Hematopoietic multipotent progenitor cell treated with erythropoietin and hydrocortisone succinate and interleukin-3 and kit ligand, for 8 days (in vitro differentiated cells): ENCODE measurements at places on chromosomes 1 and 21.

DNA sequence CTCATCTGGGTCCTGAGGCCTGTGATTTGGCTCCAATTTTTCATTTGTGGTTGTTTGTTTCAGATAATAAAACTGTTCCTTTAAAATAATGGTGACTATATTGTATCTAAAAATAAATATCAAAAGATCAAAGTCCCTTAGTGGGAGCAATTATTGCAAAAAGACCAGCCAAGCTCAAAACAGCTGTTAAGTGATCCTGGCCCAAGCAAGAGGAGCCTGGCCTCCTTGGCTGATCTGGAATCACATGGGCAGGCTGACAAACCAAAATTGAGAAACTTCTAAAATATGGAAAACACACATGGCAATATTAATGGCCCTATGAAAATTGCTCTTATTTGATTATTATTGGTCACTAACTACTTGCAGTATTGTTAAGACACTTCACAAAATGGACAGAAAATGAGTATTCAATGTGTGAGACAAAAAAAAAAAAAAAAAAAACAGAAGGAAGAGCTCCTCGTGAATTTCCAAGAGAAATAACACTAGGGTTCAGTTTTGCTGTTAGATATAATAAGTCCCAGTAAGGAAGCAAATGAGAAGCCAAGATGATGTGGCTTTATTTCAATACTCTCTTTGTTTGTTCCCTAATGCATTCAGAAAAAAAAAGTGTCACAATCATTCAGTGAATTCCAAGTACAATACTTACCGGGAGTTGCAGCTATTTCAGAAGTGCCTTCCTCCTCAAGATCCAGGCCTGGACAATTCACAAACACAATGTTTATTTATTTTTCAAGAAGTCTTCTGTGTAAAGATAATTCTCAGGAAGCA, 105.1 kb downstream of the SEC16B start:
- DNase-seq, result no peak

- peak; percentile 2 for DNase-seq
Observed at GRCh38 chr1:34113887-34114286, 51.1 kb downstream of the CSMD2 start.

DNA sequence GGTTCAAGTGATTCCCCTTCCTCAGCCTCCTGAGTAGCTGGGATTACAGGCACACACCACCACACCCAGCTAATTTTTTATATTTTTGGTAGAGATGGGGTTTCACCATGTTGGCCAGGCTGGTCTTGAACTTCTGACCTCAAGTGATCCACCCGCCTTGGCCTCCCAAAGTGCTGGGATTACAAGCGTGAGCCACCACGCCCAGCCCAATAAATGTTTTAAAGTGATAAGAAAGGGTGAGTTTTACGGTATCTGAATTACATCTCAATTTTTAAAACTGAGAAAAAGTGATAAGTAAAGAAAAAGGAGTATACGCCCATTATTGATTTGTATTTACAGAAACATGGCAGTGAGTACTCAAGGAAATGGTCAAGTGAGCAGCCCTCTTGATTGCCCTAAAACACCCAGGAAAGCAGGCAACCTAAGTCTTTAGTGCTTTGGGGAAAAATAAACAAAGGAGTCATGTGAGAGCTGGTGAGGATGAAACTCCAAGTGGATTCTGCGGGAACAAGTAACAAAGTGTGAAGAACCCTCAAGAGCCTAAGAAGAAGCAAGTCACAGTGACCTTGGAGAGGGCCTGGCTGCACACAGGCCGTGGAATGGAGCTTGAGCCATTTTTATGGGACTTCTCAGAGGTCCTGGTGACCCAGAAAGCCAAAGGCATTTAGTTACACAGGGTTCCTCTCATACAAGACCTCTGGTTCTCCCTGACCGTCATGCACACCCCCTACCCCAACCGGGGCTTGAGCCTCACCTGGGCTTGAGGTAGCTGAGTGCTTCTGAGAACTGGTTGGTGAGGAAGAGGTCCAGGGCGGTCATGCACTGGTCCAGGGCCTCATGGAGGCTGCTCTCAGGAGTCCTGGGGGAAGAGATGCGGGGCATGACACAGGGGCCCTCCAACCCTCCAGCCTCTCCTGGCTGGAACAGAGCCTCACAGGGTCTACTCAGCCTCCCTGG, 9.1 kb downstream of the TTC39A start:
- peak; percentile 27 for DNase-seq

DNA sequence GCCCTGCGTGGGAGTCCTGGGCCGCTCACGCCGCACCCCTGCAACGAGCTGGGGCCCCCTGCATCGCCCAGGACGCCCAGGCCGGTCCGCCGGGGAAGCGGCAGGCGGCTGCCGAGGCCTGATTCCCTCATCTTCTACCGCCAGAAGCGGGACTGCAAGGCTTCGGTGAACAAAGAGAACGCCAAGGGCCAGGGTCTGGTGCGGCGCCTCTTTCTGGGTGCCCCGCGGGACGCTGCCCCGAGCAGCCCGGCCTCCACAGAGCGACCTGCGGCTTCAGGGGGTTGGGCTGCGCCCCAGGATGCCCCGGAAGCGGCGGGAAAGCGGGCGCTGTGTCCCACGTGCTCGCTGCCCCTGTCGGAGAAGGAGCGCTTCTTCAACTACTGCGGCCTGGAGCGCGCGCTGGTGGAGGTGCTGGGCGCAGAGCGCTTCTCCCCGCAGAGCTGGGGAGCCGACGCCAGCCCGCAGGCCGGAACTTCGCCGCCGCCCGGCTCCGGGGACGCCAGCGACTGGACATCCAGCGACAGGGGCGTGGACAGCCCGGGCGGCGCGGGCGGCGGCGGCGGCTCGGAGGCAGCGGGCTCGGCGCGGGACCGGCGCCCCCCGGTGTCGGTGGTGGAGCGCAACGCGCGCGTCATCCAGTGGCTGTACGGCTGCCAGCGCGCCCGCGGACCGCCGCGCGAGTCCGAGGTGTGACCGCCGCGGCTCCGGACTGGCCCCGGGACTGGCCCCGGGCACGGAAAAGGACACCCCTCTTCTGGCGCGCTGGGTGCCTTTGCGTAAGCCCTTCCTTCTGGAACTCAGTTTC, 2.7 kb downstream of the FAM110D start:
- peak; percentile 76 for DNase-seq

DNA sequence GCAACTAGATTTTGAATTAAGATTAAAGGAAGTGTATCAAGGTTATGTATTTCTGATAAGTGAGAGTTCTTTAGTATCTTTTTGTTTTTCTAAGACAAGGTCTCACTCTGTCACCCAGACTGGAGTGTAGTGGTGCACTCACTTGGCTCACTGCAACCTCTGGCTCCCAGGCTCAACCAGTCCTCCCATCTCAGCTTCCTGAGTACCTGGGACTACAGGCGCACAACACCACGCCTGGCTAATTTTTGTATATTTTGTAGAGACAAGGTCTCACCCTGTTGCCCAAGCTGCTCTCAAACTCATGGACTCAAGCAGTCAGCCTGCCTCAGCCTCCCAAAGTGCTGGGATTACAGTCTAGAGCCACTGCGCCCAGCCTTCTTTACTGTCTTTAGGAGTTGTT, 33.7 kb downstream of the DHX9 start:
- DNase-seq, result no peak

DNA sequence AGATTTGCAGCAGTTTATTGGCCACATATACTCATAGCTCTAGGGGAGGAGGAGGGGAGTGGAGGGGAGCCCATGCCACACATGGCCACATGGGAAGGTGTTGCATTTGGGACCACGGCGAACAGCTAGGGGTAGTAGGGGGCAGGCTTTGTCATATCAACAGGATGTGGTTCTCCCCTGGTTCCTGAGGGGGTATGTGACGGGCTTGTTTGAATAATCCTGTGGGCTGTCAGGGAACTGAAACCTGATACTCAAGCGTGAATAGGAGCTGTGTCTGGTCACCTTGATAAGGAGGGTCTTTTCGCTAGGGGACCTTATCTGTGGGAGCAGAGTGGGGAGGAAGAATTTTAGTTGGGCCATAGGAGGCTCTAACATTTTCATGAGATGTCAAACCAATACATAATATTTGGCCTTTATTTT, 264.7 kb downstream of the CTH start:
- DNase-seq, result peak; percentile 87

- DNase-seq, result no peak
Observed at GRCh38 chr1:245541369-245541768, 386.6 kb downstream of the KIF26B start.

DNA sequence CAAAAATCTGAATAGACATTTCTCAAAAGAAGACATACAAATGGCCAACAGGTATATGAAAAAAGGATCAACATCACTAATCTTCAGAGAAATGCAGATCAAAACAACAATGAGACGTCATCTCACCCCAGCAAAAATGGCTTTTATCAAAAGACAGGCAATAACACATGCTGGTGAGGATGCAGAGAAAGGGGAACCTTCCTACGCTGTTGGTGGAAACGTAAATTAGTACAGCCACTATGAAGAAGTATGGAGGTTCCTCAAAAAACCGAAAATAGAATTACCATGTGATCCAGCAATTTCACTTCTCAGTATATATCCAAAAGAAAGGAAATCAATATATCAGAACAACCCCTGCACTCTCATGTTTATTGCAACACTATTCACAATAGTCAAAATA, 65.1 kb upstream of the ATP1B1 start:
- no peak for DNase-seq

- DNase-seq, result peak; percentile 43
Observed at GRCh38 chr1:77948841-77949424, 29.9 kb downstream of the FUBP1 start.
